ENCODE measurements at places on chromosomes 1 and 21. TPM values are rescaled to one million over a fixed set of nuclear protein-coding genes. Genes with fewer than 3 reads are reported as not detected.

The FNDC7 gene
- total RNA-seq: not detected

The TUT4 gene
- 12.9 TPM for total RNA-seq

The COL8A2 gene
- 1.3 TPM for total RNA-seq

The NHLH1 gene
- total RNA-seq: not detected

The KCNK1 gene
- total RNA-seq: 1.8 TPM

The PLA2G2D gene
- total RNA-seq: not detected

The VANGL2 gene
- 1.0 TPM for total RNA-seq

The ANKRD65 gene
- 0.50 TPM for total RNA-seq

The GJA8 gene
- total RNA-seq: not detected

The PLCH2 gene
- under 0.01 TPM for total RNA-seq
